ENCODE measurements at places on chromosomes 3 and 15. TPM values are rescaled to one million over a fixed set of nuclear protein-coding genes. Genes with fewer than 3 reads are reported as not detected.

MRAS gene
- polyA plus RNA-seq = 2.4 TPM

SNX22 gene
- 1.1 TPM for polyA plus RNA-seq

CFAP100 gene
- not detected for polyA plus RNA-seq

C3orf70 gene
- polyA plus RNA-seq = 1.5 TPM

ARNT2 gene
- 0.33 TPM for polyA plus RNA-seq

SLC15A2 gene
- 2.6 TPM for polyA plus RNA-seq

ACOX2 gene
- polyA plus RNA-seq = 13.9 TPM

POLG gene
- 27.2 TPM for polyA plus RNA-seq

SCN5A gene
- polyA plus RNA-seq = 0.02 TPM

SLC2A2 gene
- not detected for polyA plus RNA-seq

PXYLP1 gene
- polyA plus RNA-seq = 1.2 TPM

STAC gene
- polyA plus RNA-seq = 0.20 TPM

SUSD5 gene
- 0.16 TPM for polyA plus RNA-seq

GOLGA8S gene
- 0.10 TPM for polyA plus RNA-seq

GOLGA8K gene
- 0.47 TPM for polyA plus RNA-seq

NR1I2 gene
- 0.02 TPM for polyA plus RNA-seq

CCDC33 gene
- polyA plus RNA-seq = not detected

SPINK8 gene
- polyA plus RNA-seq = 2.6 TPM

MORC1 gene
- polyA plus RNA-seq = not detected

ROBO2 gene
- 1.4 TPM for polyA plus RNA-seq

SAMD7 gene
- polyA plus RNA-seq = not detected

KCNAB1 gene
- polyA plus RNA-seq = 0.61 TPM

TERC gene
- 0.14 TPM for polyA plus RNA-seq

STX19 gene
- 6.8 TPM for polyA plus RNA-seq

GXYLT2 gene
- 0.24 TPM for polyA plus RNA-seq

ZCWPW2 gene
- 0.28 TPM for polyA plus RNA-seq

SHC4 gene
- 0.08 TPM for polyA plus RNA-seq

RLBP1 gene
- not detected for polyA plus RNA-seq

PIF1 gene
- 9.2 TPM for polyA plus RNA-seq

PPM1L gene
- polyA plus RNA-seq = 3.0 TPM

ZNF662 gene
- polyA plus RNA-seq = 5.2 TPM

PRKCI gene
- polyA plus RNA-seq = 15.1 TPM

TCAIM gene
- polyA plus RNA-seq = 9.7 TPM

IQGAP1 gene
- polyA plus RNA-seq = 106 TPM

DAZL gene
- not detected for polyA plus RNA-seq
